ENCODE measurements at places on chromosomes 7 and 10.
A peak's percentile ranks its signal among the peaks of the same experiment; 100 is the strongest.

DNA sequence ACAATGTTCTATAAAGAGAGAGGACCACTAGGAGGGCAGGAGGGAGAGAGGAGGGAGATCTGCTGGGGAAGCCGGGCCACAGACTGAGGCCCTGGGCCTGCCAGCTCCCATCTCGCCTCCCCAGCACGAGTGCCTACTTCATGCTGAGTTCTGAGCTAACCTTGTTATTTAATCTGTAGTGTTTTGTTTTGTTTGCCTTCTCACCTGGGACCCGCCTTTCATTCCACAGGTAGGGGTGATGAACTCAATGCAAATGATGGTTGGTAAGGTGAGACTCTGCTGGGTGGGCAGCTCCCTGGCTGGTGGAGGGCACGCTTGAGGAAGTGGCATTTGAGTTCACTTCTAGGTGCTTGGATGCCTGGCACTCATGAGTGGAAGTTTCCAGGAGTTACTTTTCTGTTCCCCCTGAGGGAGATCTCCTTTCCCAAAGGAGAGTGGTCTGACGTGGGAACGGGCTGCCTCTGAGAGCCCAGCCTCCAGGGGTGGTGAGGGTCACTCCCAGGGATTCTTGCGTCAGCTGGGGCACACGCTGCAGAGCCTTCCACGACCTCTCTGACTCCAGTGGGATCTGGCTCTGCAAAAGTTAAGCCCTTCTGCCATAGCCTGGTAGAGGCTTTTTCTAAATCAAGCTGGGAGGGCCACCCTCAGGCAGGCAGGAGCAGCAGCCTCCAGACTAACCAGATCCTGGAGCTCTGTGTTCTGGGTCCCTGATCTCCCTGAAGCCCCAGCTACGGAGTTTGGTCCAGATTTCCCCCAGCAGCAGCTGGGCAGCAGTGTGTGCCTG lies 22.4 kb downstream of the UBTD1 start:
- DNase-seq, result no peak

DNA sequence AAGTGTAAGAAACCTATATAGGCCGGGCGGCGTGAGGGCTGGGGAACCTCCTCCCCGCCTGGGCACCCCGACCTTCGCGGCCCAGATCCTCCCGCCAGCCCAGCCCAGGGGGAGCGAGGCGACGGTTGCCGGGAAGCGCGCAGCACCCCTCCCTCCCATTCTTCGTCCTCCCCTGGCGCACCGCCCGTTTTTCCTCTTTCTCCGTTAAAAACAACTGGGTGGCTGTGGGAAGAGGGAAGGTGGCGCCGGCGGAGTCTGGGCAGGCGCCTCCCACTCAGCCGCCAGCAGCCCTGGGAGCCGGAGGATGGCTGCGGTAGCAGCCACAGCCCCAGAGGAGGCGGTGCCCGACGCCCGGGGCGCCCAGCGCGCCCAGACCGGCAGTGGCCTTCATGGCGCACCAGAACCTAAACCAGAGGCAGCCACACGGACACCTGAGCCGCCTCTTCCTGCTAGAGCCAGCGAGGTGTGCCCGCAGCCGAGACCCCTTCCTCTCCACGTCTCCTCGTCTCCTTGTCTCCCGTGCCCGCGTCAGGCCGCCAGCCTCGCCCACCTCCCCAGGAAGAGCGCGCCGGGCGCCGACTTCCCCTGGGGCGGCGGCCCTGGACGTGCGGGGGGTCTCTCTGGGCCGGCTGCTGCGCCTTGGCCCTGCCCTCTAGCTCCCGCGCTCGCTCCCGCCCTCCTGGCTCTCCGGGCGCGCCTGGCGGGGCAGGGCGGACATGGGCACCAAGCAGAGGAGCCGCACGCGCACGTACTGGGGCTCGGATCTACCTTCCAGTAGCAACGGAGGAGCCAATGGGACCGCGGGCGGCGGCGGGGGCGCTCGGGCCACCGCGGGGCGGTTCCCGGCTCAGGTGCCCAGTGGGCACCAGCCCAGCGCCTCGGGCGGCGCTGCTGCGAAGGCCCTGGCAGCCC lies 32.8 kb upstream of the SFTPD start:
- peak; percentile 69 for DNase-seq

DNA sequence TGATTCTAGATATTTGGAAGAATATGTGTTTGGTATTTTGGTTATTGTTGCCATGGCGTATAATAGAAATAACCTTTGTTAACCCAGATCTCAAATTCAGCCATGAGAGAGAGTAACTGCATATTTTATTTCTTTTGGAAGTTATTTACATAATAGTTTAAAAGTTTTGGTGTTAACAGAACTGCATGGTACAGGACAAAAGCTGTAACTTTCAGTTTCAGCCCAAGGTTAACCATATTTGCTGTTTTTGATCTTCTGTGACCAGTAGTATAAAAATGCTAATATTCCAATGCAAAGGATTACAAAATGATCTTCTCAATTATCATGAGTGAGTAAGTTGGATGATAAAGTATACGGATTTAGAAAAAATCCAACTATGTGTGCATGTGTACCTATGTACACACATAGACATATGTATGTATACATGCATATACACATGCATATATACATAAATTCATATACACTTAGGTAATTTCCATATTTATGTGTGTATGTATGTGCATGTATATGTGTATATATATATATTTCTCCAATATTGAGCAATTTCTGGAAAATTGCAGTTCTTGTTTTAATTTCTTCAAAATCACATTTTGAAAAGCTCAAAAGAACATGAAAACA lies 38.0 kb upstream of the PIP4K2A start:
- DNase-seq, result no peak

GRCh38 chr10:88233870-88234269 lies 349.2 kb downstream of the RNLS start:
- DNase-seq, result no peak

DNA sequence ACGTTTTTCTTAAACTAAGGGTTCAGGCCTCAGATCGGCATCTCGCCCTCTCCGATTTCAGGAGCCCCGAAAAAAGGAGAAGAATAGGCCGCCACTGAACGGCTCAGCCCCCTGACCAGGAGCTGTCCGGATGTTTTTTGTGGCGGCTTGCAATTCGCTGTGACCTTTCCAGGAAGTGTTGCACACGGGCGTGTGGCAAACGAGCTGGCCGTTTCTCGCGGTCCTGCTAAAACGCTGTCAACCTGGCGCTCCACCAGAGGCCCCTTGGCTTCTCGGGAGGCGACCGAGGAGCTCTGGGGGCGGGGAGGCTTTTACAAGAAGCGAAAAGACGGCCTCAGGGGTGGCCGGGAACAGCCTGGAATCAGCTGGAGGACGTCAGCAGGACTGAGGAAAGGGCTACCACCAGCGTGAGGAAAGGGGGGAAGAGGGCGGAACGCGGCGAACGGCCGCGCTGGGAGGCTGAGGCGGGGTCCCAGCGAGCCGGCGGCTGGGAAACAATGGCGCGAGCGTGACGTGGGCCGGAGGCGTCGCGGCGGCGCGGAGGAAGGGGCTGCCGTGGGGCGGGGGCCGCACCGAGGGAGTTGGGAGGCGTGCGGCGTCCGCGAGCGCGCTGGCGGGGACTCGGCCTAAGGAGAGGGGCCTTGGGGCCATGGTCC lies 493 bp downstream of the NT5C2 start:
- DNase-seq, result peak; percentile 37

DNA sequence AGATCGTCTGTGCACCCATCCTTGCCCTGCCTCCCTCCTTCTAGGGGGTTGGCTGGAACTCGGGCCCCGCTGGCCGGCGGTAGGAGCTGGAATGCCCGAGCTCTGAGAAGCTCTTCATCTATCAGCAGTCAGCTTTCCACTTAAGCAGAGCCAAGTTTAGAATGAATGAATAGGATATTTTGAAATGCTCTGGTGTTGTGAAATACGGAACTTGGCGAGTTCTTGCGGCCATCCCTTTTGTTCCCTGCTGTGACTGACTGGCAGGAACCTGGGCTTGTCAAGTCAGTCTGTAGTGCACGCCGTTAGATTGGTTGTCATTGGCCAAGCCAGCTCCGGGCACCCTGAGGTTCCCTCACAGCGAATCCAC lies 33.3 kb downstream of the FOXK1 start:
- peak; percentile 39 for DNase-seq

- no peak for DNase-seq
These were observed 386.0 kb downstream of the HGF start for GRCh38 chr7:81383846-81384245.

- DNase-seq, result no peak
These were observed 130.3 kb downstream of the HECW1 start for GRCh38 chr7:43242628-43243255.

- DNase-seq, result no peak
These were observed 29.8 kb downstream of the FAM20C start for GRCh38 chr7:221978-222715.

DNA sequence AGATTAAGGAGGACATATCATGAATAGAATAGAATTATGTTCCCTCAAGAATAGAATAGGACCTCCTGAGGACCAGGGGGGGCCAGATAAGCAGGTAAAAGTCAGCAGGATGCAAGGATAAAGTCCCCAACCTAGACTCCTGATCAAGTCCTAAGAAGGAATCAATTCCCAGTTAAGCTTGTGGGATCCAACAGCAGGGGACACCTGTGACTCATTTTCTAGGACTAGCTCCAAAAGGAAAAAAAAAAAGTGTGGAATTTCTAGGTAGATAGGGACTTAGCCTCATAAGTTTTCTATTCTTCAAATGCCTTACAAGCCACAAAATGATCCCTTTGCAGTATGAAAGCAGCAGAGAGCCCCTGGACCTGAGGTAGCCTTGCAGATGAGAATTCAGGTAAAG lies 336.2 kb downstream of the WDR11 start:
- no peak for DNase-seq

GRCh38 chr7:1693419-1693990 lies 23.4 kb downstream of the ELFN1 start:
- no peak for DNase-seq

DNA sequence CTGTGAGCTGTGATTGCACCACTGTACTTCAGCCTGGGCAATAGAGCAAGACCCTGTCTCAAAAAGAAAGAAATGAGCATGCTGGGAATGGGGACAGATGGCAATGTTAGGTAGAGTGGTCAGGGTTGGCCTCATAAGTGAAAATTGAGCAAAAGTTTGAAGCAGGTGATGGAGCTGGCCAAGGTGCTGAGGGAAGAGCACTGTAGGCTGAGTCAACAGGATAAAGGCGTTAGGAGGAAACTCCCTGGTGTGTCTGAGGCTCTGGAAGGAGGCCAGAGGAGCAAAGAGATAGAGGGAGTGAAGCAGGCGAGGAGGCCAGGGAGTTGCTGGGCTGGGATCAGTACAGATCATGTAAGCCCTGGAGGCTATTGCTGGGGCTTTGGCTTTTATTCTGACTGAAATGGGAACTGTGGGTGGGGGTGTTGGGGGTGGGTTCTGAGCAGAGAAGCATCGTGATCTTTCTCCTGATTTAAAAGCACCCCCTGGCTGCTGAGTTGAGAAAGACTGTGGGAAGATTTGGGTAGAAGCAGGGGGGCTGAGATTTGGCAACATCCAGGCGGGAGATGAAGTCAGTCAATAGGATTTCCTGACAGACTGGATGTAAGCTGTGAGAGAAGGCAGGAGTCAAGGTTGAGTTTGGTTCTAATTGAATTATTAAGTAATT lies 52.5 kb upstream of the VKORC1L1 start:
- no peak for DNase-seq

- peak; percentile 7 for DNase-seq
These were observed 16.7 kb upstream of the FGL2 start for GRCh38 chr7:77216181-77216845.

- DNase-seq, result no peak
These were observed 569 bp downstream of the CD36 start for GRCh38 chr7:80639011-80639410.

- no peak for DNase-seq
These were observed 101.2 kb upstream of the RPA3 start for GRCh38 chr7:7819442-7820247.

DNA sequence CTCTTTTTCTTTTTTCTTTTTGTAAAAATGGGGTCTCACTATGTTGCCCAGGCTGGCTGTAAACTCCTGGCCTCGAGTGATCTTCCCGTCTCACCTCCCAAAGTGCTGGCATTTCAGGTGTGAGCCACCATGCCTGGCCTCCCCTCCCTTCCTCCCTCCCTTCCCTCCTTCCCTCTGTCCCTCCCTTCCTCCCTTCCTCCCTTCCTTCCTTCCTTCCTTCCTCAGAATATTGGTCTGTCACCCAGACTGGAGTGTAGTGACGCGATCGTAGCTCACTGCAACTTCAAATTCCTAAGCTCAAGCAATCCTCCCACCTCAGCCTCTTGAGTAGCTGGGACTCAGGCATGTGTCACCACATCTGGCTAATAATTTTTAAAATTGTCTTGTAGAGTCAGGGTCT lies 8.4 kb downstream of the AGAP3 start:
- no peak for DNase-seq

- DNase-seq, result peak; percentile 15
These were observed 73.6 kb downstream of the OTUD1 start for GRCh38 chr10:23512355-23513058.

- no peak for DNase-seq
These were observed 11.4 kb upstream of the PTER start for GRCh38 chr10:16425449-16425848.

DNA sequence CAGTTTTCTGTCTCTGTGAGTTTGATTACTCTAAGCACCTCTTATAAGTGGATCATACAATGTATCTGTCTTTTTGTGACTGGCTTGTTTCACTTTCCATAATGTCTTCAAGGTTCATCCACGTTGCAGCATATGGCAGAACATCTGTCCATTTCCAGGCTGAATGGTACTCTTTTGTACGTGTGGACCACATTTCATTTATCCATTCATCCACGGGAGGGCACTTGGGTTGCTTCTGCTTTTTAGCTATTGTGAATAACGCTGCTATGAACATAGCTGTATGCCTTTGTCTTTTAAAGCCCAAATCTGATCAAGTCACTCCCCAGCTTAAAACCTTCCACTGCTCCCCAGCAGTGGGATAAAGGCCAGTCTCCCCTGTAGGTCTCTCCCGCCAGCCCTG lies 31.5 kb downstream of the EGFR start:
- DNase-seq, result no peak

DNA sequence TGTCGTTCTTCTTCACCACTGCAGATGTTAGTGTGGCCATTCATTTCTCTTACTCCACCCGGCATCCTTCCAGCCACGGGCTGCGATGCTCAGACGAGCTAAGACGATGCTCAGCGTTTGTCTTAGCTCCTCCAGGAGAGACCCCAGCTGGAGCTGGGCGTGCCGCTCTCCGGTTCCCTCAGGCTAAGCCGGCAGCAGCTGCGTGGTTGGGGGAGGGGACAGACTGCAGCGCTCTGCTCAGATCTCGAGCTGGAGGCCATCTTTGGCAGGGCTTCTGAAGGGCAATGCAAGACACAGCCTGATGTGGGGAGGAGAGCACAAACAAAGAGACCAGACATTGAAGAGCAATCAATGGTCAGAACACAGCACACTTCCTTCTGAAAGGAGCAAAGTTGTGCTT lies 4.8 kb downstream of the INA start:
- DNase-seq, result no peak

DNA sequence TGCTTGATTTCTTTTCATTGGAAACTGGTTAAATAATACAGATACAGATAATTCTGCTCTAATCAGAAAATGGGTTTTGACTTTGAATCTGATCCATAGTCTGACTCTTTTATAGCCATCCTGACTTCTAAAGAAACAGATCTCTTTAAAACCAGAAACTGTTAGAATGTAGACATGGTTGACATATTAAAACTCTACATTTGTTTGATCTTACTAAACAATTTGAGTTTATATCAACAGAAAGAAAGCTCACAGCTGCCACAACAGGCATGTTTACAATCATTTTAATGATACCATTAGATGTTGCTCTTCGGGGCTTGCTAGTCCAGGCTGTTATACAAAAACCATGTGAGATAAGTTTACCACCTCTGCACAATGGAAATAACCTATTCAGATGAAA lies 193.0 kb upstream of the SEMA3A start:
- DNase-seq, result no peak

Data from A549 (cell line).